ENCODE measurements at places on chromosomes 7 and 10.
A peak's percentile ranks its signal among the peaks of the same experiment; 100 is the strongest.

DNA sequence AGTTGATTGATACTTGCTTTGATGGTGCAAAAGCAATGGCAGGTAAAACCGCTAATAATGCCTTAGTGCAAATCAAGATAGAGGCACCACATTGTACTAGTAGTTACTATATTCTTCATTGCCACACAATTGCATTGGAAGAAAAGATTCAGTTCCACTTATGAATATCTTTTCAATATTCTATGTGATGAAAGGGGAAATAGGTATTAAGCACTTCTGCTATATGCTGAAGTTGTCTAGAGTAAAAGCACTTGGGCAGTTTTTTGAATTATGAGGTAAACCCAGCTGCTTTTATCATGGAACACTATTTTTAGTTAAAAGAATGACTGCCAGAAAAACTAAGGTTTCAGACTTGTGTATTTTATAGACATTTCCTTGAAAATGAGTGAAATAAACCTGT is 15.5 kb downstream of the ENTPD7 start:
- DNase-seq, result no peak

GRCh38 chr10:93630625-93631557 is 18.6 kb downstream of the PDE6C start:
- no peak for DNase-seq

DNA sequence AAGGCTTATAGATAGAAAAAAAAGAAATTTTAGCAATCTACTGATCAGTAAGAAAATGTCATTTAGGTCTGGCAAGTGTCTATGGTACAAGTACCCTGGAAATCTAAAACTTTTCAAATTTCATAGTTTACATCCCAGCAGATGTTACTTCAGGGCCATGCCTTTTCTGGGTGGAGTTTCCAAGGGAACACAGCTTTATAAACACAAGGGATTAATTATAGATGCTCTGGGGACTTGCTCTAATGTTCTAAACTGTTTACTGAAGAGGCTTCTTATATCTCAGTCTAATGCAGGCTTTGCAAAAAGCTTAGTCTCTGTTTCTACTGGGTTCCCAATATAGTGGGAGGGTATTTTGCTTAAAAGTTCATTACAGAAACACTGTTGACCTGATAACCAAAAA is 3.1 kb downstream of the CD36 start:
- DNase-seq, result no peak

DNA sequence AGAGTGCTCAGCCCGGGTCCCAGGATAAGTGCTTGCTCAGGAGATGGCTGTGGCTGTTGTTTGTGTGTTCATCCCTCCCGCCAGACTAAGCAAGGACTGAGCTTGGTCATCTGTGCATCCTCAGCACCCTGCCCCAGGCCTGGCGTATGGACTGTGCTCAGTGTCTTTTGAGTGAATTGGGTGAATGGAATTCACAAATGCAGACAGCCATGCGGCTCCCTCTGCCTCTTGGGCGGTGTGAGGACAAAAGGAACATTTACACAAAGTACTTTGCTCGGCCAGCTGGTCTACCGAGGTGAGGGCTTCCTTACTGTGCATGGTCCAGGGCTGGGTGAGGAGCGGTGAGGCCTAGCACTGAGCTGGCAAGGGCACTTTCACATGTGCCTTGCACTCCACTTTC is 120.2 kb downstream of the CDH23 start:
- DNase-seq, result no peak

- no peak for DNase-seq
These were observed 392.5 kb upstream of the ETV1 start for GRCh38 chr7:14381936-14382335.

DNA sequence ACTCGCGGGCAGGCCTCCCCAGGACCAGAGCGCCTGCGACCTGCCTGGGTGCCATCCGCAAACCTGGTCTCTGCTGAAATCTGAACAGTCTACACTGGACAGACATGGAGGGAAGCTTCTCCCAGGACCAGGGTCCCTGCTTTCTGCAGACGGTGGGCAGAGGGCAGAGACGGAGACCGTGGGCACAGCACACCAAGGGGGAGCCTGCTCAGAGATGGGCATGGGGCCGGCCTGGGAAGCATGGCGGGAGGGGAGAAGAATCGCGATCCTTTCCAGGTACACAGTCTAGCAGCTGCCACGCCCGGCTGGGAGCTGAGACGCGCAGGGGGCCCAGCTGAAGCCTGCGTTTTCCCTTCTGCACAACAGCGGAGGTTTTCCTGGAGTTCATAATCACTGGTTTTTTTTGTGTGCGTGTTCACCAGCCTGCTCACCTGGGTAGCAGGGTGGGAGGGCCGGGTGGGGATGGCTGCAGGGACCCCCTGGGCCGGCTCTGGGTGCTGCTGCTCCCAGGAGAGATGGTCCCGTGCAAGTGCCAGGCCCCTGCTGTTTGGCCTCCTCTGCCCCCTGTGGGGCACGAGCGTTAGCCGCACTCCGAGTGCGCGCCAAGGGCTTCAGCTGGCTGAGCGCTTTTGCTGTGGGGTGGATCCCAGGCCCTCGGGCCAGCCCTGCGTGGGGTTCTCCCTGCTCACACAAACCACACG is 448.8 kb downstream of the DNAJB6 start:
- peak; percentile 76 for DNase-seq

- DNase-seq, result no peak
These were observed 547.7 kb upstream of the GALNT17 start for GRCh38 chr7:70583965-70584883.

DNA sequence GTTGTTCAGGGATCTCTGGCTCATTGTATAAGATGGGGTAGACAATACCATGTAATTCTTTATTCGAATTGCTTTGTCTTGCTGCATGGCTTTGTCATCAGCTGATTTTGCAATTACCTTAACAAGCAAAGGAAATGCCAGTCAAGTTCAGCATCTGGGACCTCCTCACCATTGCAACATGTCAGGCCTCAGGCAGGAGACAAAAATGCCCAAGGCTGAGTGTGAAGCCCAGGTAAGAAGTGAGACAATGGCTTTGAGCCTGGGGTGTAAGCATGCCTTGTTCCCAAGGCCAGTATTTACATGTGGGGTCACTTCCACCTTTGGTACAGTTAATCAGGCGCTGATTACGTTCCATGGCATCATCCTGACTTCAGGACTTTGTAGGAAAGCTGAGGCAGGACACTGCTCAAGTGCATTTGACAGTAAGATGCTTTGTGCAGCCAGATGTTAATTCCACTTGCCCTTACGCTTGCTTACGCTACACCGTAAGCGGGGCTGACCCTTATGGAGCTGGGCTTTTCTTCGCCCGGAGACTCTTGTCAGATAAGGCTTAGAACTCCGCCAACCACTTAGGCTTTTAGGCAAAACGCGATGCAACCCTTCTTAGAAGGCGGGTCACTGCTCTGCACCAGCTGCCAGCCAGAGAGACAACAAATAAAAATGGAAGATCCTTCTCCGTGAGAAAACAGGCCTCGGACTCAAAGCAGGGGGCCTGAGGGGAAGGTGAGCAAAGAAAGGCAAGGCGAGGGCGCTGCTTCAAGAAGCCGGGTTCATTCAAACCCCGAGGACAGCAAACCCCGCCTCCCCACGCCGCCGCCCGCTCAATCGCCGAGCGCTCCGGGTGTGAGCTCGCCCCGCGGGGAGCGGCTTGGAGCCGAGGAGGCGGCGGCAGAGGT is 1.3 kb upstream of the SP4 start:
- no peak for DNase-seq

DNA sequence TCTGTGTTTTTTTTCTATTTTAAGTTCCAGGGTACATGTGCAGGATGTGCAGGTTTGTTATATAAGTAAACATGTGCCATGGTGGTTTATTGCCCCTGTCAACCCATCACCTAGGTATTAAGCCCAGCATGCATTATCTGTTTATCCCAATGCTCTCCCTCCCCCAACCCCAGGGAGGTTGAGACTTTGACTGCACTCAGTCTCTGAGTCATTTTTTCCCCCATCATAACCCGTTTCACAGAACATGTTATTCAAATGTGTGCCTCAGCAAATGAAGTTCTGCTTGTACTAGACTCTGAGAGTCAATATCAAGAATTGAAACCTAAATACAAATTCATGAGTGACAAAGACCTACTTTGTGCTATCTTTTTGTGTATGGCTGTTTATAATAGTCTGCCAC is 70.0 kb upstream of the CYP26C1 start:
- no peak for DNase-seq

- no peak for DNase-seq
These were observed 221.7 kb downstream of the CDK14 start for GRCh38 chr7:90817846-90818245.

DNA sequence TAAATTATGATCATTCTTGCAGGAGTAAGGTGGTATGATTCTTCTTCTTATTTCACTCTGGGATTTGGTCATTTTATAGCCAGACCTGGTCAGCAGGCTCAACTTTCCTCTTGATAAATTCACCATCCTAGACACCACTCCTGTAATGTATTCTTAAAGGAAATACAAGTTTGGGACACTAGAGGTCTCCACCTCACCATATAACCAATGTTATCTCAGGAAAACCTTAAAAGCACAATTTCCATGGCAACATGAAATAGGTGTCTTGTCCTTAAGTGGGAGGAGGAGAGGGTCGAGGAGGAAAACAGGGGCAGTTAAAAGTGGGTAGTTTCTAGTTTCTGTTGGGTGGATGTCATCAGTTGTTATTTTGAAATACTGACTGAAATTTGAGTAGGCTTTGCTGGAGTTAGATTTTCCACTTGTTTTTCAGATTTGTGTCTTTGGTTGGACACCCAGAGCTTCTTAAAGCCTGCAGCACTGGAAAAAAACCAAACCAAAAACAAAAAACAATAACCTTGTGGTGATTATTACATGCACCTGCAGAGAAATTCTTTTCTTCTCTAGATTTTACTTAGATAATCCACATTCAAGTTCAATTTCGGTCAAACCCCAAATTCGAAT is 163.1 kb downstream of the PRKCQ start:
- DNase-seq, result no peak

DNA sequence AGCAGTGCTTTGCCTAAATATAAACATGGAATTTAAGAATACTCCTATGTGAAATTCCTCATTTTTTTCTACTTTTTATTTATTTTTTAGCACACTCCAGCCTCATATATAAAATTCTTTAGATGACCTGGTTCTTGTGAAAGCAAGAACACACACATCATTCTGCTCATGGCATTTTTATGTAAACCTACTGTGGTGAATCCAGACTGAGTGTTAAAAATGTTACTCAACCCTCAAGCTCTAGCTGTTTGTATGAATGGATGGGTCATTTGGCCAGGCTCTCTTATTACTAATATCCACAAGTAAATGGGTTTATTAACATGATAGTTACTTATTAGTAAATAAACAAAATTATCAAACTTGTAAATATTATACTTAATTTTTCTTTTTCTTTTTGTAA is 551.7 kb upstream of the LRRN3 start:
- no peak for DNase-seq

DNA sequence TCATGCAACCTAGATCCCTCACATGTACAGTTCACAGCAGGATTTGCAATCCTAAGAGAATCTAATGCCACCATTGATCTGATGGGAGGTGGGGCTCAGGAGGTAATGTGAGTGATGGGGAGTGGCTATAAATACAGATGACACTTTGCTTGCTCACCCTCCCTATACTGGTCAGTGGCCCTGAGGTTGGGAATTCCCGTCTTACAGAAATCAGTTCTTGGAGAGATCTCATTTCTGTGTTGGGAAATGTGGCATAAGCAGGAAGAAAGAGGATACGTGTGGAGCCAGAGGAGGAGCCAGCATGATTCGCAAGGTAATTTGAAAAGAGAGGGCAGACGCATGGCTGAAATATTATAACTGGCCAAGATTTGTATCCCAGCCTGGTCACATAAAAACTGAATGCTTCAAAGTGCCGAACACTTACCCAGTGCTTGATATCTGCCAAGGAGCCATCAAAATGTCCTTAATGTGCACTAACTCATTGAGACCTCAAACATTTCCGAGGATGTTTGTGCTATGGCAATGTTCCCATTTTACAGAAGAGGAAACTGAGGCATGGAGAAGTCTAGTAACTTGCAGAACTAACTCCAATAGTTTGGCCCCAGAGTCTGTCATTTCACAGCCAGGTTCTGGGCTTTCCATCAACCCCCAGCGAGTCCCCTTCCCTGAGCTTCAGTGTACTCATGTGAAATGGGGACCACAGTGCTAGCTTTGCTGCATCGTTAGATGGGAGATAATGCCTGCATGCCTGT is 5.5 kb upstream of the IKZF1 start:
- no peak for DNase-seq

DNA sequence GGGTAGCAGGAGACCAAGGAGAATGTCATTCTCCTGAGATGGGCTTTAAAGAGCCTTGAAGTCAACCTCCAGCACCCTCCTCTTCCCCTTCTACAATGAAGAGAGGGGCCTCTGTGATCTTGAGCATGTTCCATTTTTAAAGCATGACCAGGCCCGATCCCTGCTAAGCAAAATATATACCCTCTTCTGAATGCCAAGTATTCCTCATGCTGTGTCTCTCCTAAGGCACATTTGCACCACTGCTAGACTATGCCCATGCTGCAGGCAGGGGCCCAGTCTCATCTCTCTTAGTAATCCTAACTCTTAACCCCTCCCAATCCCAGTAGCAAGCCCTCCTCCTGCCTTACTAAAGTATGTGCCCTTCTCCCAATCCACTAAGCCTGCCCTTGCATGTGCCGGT is 18.4 kb downstream of the SORBS1 start:
- DNase-seq, result peak; percentile 45

- no peak for DNase-seq
These were observed 404.3 kb upstream of the KLF6 start for GRCh38 chr10:4189281-4189680.

DNA sequence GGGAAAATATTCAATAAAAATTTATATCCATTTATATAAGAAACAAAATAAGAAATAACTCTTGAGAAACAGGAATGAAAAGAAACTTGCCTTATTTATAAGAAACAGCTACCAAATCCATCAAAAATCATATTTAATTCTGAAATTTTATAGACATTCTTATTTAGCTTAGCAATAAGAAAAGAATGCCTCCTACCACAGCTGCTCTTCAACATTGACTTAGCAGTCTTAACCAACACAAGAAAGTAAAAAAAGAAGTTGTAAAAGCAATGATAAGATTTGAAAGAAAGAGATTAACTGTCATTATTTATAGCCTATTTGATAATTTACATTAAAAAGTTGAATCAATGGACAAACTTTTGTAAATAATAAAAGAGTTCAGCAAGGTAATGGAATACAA is 212.8 kb downstream of the ZNF365 start:
- no peak for DNase-seq

DNA sequence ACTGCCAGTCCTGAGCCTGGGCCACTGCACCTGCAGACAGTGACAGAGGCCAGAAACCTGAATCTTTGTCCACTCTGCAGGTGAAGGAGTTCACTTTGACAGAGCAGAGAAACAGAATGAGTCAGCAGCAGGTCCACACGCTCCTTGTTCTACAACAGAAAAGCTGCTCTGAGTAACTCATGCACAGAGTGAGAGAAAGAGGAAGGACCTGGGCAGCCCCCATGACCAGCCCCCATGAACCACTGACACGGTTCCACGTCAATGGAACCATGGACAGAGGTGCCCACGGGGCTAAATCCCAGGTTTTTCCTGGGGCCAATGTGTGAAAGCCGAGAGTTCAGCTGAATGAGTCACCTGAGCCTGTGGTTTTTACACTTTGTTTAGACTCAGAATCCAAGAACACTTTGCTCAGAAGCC is 40.8 kb upstream of the CTBP2 start:
- peak; percentile 51 for DNase-seq

GRCh38 chr7:25103773-25104172 is 21.3 kb downstream of the CYCS start:
- DNase-seq, result no peak

GRCh38 chr7:17772581-17773288 is 167.6 kb downstream of the SNX13 start:
- no peak for DNase-seq
